Activated CD4-positive, alpha-beta T cell treated with anti-CD3 and anti-CD28 coated beads for 24 hours (primary cell): ENCODE measurements at places on chromosomes 4 and X.

DNA sequence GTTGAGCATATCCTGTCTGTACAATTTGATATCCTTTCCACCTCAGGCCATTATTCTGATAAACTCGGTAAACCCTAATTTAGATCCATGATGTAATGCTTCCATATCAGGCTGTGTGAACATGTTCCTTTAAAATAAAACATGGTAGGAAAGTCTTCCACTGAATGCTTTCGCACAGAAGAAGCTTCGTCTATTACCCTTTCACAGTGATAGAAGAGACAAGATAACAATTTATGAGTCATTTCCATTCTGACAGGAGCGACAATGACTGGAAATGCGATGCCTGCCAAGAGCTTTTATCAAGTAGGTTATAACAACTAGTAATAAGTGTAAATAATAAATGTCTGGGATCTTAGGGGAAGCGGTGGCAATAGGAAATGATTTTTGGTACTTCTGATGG lies 98.8 kb downstream of the TTC29 start:
- DNase-seq = no peak

DNA sequence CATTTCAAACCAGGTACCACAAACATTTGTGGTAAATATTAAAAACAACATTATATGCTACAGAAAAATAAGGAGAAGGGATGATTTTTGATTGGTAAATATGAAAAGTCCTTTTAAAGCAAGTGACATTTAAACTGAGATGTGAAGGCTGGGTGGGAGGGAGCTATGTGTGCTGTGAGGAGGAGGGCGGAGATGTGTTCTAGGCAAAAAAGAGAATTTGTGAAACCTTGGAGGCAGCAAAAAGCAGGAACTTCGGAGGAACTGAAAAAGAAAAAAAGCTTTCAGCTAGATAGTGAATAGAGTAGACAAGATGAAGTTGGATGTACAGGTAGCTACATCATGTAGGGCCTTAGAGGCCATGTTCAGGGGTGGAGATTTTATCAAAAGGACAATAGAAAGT lies 10.1 kb upstream of the ARAP2 start:
- no peak for DNase-seq

GRCh38 chr4:121138039-121138825 lies 25.9 kb downstream of the TNIP3 start:
- peak; percentile 21 for DNase-seq

DNA sequence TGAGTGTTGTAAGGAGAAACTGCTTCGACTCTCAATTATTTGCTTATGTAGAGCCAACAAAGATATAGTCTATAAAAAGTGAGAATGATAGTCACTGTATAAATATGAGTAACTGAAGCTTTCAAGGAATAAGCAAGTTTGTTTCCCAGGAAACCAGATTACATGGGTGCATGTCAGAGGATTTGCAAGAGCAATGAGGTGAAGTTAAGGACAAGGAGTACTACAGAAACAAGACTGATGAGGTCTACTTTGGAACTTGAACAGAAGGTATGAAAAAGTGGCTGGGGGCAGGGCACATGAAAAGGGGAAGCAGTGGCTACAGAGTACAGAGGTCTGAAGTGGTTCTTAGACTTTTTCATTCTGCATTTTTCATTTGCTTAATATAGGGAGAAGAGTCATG lies 321.0 kb upstream of the CXXC4 start:
- no peak for DNase-seq

DNA sequence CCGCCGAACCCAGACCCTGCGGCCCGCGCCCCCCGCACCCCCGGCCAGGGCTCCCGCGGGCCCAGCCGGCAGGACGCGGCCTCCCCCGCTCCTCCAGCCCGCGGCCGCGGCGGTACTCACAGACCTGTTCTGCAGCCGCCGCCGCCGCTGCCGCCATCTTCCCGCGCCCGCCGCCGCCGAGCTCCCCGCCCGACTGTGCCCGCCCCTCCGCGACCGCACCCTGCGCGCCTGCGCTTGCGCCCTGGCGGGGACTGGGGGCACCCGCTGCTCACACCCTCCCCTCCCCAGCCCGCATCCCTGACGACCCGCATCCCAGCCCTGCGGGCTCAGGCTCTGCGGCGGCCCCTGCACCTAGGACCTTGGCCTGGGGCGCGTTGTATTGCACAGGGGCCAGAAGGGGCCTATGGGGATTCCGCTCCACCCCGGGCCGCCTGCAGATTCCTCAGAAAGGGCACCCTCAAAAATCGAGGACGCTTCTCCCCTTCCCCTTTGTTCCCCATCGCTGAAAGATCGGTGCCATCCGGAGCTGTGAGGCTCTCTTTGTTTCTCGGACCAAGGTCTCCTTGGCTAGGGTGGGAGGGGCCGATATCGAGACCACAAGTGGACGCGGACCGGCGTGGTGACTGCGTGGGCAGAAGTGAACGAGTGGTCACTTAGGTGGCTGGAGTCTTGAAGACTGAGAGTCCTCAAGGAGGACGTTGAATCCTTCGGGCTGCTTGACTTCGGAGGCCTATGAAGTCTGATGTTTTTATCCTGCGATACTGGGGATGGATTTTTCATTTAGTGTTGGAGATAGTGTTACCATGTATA lies at the start of gene SGCB:
Gene SGCB, minus strand, starts transcription at position 197 of the 810 bp plus-strand sequence. Its CDS starts 40 bp downstream, at position 157.
- peak; percentile 61 for DNase-seq

DNA sequence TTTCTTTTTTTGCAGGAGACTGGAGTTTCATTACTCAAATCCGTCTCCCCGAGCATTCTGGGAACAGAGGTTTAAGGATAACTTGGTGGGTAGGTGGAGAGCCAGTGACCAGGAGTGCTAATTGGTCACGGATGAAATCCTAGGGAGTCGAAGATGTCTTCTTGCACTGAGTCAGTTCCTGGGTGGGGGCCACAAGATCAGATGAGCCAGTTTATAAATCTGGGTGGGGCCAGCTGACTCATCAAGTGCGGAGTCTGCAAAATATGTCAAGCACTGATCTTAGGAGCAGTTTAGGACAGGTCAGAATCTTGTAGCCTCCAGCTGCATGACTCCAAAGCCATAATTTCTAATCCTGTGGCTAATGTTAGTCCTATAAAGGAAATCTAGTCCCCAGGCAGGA lies 741.3 kb downstream of the PCDH7 start:
- no peak for DNase-seq

DNA sequence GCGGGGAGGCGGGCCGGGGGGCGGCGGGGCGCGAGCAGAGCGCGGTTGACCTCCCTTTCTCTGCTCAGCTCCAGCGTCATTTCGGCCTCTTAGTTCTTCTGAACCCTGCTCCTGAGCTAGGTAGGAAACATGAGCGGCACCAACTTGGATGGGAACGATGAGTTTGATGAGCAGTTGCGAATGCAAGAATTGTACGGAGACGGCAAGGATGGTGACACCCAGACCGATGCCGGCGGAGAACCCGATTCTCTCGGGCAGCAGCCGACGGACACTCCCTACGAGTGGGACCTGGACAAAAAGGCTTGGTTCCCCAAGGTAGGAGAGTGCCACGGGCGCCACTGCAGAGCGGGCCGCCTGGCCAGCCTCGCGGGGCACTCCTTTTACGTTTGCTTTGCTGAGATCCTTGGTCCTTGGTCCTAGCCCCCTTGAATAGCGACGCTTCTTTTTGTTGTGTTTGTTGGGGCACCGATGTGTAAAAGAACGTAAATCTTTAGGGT lies at the start of gene HTATSF1:
Gene HTATSF1, plus strand, starts transcription at position 37 of the 497 bp plus-strand sequence. Its CDS starts 93 bp downstream, at position 130.
- DNase-seq = no peak

GRCh38 chr4:92497141-92497540 lies 193.4 kb downstream of the GRID2 start:
- no peak for DNase-seq

DNA sequence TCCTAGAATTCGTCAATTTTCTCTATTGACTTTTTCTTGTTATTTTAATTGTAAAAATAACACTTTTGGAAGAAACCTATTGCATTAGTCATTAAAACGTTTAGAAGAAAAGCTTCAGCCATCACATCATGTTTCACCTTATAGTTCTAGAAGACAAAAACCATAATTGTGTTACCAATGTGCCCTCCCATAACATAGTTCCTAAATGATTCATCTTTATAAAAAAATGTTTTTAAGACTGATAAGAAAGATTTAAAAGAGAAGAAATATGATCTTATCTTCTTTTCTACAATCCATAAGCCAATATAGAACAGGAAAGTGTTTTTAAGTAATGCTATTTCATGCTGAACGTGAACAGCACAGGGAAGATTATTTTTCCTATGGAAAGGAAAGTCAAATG lies 316.6 kb upstream of the NDST4 start:
- no peak for DNase-seq

GRCh38 chr4:4575284-4576211 lies 33.7 kb upstream of the STX18 start:
- DNase-seq = peak; percentile 37
